Activated CD8-positive, alpha-beta memory T cell treated with anti-CD3 and anti-CD28 coated beads, Interleukin-2, amount 10 ng/mL, durations not matched to agents 7 days and 5 days (primary cell): ENCODE measurements at places on chromosomes 1 and 21.
A peak's percentile ranks its signal among the peaks of the same experiment; 100 is the strongest.

GRCh38 chr1:70061231-70061630 lies 144.1 kb downstream of the LRRC40 start:
- DNase-seq = no peak

GRCh38 chr1:15323351-15323988 lies 76.4 kb downstream of the FHAD1 start:
- DNase-seq = peak; percentile 82

- DNase-seq = no peak
Measured at GRCh38 chr1:63669151-63669961, 76.1 kb downstream of the PGM1 start.

- DNase-seq = no peak
Measured at GRCh38 chr1:52281518-52281917, 84.5 kb downstream of the CC2D1B start.

DNA sequence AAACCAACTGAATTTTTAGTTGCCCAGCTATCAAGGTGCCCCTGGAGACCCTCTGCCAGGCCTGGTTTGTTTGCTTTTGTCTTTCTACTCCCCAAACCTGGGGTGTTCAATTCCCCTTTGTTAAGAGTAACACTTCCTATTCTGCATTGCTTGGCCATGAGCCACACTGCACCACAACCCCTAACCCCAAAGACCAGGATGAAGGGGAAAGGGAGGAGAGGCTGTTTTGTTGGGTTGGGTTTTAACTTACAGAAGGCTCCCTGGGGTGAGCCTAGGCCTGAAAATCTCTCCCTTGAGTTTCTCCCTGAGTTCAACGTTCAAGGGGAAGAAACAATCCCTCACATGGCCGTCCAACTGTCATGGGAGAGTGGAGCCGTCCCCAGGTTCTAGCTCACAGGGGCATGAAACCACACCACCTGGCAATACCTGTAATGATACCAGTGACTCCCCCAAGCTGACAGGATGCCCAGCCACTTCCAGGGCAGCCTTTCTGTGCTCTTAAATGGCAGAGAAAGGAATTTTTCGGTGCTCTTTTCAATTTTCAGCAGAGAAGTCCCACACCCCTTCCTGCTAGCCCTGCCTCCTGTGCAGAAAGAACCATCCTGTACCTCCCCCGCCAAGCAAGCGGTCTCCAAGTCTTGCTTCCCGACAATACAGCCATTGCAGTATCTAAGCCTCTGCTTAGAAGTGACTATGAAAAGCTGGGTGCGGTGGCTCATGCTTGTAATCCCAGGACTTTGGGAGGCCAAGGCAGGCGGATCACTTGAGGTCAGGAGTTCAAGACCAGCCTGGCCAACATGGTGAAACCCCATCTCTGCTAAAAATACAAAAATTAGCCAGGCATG lies 14.9 kb downstream of the SLC45A3 start:
- DNase-seq = no peak

DNA sequence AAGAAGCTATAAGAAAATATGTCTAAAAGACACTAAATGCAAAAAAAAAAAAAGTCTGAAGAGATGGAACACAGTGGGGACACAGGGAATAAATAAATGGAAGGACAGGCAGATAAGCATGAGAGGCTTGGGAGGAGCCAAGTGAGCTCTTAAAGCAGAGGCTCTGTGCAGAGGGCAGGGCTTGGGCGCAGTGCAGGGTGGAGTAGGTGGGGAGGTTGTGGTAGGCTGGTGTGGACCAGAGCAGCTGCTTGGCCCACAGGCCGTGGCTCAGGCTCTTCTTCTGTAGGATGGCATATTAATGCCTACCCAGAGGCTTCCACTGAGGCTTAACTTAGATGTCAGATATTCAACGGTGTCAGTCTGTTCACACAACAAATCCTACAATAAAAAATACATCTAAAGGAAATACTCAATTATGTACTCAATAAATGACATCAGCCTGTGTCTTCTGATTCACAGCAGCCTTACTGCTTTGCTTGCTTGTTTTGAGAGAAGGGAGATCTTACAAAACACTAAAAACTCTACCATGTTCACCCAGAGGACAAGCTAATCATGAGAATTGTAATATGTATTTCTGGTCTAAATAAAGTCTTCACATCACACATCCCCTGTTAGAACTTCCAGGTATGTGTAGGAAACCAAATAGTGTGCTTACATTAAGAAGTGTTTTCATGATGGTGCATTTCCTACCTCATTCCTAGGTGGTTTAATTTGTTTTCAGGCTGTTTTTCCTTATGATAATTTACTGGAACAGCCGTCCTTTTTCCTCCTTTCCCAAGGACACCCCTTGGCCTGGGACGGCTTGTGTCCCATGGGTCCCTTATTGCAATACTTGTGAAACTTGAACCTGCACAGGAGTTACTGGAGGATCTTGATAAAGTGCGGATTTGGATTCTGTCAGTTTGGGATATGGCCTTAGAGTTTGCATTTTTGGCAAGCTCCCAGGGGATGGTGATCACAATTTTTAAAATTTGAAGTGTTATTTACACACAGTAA lies 24.9 kb downstream of the DIP2A start:
- DNase-seq = no peak

DNA sequence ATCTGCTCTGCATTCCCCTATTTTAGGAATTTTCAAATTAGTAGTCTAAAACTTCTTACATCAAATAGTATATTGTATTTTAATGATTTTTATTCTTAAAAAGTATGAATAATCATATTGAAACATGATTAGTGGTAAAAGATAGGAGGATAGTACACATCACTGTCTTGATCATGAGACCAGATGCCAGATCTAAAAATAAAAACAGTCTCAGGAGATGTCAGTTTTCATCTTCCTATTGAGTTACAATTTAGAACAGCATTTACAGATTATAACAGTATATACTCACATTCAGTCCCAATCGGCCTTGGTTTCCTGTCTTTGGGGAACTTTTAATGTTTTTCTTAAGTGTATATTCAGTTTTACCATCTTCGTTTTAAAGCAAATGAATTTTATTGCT lies 95.9 kb downstream of the USP25 start:
- DNase-seq = no peak

DNA sequence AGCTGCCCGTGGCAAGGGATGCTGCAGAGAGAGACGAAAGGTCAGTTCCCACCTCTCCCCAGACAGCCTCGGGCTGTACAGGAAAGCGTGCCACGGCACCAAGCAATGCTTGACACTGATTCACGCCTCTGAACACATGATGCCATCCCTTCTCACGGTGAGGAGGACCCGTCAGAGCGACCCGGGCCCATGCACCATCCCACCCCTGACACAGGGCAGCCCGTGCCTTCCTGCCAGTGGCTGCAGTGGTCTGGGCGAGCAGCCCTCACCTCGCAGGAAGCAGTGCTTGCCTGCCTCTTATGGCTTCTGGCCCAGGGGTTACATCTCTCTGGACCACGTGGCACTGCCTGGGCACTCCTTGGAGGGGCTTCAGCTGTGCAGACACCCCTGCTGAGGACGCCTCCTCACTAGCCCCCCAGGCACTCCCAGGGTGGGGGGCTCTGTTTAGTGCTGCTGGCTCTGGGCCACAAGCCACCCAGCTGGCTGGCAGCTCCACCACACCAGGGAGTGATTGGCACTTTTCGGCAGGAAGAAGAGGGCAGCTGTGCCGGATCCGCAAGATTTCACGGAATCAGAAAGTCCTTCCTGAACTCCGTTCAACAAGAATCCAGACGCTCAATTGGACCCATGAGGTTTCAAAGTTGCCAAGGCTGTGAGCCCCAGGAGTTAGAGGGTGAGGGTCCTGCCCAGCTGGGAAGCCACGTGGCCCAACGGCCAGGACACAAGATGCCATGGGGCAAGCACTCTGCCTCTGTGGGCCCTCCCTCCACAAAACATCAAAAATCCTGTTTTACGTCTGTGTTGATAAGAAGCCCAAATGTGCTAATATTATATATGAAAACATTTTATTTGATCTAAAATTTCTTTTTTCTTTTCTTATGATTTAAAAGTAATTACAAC lies 34.8 kb upstream of the SLC19A1 start:
- DNase-seq = no peak

GRCh38 chr1:232012773-232013386 lies 386.3 kb downstream of the DISC1 start:
- no peak for DNase-seq

GRCh38 chr1:54294887-54295286 lies 94.9 kb downstream of the MRPL37 start:
- no peak for DNase-seq

DNA sequence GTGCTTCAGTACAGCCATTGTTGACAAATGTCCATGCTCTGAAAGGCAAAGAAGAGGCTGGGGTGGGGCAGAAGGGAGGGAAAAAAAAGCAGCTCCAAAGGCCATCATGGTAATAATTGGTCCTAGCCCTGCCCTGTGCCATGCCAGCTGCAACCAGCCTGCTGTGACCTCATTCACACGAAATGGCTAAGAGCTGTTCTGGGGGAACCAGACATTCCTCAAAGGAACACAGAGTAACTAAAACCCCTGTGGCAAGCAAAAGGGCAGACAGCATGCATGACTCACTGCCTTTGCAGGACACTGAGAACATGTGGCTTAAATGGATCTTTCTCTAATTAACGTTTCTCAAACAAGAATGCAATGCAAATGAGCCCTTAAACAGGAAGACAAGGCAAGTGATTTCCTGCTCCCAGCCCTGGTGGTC lies 42.3 kb downstream of the STYXL2 start:
- no peak for DNase-seq

- DNase-seq = no peak
Measured at GRCh38 chr1:16048573-16049189, 5.1 kb downstream of the CLCNKB start.

- DNase-seq = no peak
Measured at GRCh38 chr1:1442069-1442770, 6.7 kb downstream of the VWA1 start.

- DNase-seq = no peak
Measured at GRCh38 chr1:56196839-56197238, 382.5 kb downstream of the PLPP3 start.

DNA sequence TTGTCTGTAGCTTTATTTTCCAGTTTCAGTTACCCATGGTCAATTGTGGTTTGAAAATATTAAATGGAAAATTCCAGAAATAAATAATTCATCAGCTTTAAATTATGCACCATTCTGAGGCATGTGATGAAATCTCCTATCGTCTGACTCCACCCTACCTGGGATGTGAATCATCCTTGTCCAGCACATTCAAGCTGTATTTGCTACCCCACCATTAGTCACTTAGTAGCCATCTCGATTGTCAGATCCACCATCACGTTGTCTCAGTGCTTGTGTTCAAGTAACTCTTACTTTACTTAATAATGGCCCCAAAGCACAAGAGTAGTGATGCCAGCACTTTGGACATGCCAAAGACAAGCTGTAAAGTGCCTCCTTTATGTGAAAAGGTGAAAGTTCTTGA lies 4.0 kb downstream of the STPG1 start:
- DNase-seq = peak; percentile 19

DNA sequence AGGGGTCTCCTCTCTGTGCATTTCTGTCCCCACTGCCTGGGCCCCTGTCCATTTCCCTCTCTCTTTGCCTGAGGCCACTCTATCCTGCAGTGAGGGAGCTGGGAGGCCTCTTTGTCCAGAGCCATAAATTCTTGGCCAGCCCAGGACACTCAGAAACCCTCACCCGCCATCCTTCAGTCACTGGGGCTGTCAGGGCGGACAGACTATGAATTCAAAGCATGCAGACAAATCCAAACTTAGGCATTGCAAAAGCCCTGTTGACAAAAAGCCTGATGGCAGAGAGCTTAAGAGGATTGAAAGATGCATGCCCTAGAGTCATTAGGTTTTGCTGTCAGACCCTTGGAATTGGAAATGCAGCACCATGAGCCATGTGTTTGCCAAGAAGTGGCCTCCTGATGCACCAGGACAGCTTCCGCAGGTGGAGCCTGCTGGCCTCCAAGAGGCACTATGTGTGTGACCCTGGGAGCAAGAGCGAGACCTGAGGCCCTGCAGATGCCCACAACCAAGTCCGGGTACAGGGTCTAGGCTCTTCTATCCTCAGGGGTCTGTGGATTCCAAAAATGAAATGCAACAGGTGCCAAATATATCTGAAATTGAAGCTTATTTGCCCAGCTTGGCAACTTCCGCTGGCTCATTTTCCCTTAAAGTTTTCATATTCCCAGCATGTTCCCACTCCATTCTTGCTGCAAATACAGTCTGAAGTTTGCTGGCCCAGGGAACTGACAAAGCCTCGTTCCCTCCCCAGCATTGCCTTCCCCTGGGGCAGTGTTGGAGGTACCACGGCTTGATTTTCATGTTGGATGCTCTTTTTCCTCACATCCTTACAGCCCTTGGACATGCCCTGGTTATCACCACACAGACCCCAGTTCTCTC lies 177.9 kb downstream of the PGBD5 start:
- no peak for DNase-seq
